Pulmonary artery endothelial cell (primary cell): ENCODE measurements at places on chromosomes 2 and 18.

- no peak for DNase-seq
Observed at GRCh38 chr2:111954602-111955332, 56.4 kb downstream of the MERTK start.

DNA sequence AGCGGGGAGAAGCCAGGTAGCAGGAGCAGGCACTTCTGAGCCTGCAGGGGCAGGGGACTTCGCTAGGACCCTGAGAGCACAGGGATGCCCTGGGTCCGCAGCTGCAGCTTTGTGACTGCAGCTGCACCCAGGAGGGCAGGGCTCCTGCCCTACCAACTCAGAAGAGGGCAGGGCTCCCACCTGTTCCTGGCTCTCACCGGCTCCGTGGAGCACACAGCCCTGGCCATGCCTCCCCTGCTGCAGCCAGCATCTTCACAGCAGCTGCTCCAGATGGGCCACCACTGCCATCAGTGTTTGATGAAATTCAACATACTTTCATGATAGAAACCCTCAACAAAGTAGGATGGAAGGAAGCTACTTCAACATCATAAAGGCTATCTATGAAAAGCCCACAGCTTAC, 92.7 kb downstream of the FAM210A start:
- DNase-seq, result no peak

- DNase-seq, result no peak
Observed at GRCh38 chr2:18198677-18199076, 320.2 kb downstream of the KCNS3 start.

- no peak for DNase-seq
Observed at GRCh38 chr2:40002339-40002738, 223.3 kb upstream of the THUMPD2 start.

DNA sequence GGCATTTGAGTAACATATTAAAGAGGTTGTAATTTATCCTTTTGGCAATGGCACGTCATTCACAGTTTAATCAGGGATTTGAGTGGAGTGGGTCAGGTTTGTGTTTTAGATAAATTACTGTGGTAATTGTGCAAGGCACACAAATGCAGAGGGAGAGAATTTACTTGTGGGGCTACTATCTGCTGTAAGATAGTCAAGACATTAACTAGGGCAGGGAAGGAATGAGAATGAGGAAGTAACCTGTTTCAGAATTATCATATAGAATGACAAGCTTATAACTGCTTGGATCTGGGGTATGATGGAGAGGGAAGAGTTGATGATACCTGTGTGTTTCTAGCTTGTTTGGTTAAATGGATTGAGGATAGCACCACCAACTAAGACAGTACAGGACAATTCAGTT, 58.9 kb upstream of the ZSWIM2 start:
- no peak for DNase-seq

DNA sequence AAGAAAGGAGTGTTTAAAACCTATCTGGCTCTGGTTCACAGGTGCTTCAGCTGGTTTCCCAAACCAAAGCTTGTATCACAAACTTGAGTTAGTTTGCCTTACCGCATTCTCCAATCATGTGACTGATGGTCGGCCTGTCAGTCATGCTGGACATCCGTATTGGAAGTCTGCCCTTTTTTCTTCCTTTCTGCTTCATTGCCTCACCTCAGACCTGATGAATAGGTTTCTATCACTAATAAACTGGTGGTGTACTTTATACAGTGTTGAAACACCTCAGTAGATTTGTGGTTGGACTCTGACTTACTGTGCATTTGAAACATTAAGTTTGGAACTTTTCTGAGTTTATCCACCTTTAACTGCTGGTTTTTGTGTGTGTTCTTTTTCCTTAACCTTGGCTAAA, 84.1 kb downstream of the R3HDM1 start:
- DNase-seq, result no peak

- DNase-seq, result no peak
Observed at GRCh38 chr2:230861552-230862255, 3.0 kb upstream of the ITM2C start.

DNA sequence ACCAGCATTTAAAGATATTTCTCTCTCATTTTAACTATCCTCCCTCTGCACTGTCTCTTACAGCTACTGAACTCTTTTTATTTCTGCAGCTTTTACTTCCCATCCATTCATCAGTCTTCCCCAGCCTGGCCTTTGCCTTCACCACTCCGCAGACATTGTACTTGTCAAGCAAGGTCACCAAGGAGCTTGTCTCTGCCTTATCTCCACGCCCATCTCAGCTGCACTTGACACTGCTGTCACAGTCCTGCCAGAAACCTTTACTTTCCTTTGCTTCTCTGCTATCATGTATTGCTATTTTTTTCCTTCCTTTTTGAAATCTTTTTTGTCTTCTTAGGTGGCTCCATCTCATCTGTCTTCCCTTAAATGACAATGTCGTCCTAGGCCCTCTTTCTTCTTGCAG, 147.0 kb downstream of the VWC2L start:
- no peak for DNase-seq

- no peak for DNase-seq
Observed at GRCh38 chr2:231683292-231684235, 24.8 kb upstream of the PTMA start.

GRCh38 chr2:105787376-105788318, 42.9 kb downstream of the NCK2 start:
- no peak for DNase-seq

GRCh38 chr18:47531717-47532116, 280.3 kb upstream of the SKOR2 start:
- DNase-seq, result no peak

GRCh38 chr2:156649596-156649995, 213.4 kb downstream of the GPD2 start:
- no peak for DNase-seq

GRCh38 chr2:898319-898718, 52.3 kb upstream of the SNTG2 start:
- no peak for DNase-seq

DNA sequence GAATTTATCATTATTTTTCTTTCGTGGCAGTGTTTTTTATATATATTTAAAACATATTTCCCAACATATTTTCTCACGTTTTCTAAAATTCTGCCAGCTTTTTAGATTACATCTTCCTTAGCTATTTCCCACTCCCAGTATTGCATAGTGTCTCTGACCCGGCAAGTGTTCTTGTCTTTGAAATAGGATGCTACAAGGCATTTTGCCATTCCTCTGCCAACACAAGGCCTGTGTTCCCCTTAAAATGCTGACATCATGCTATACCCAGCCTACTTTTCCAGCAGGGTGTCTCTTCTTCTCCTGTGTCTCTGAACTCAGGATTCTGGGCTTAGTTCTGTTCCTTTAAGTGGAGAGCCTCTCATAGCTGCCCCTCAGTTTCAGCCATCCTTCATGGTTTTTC, 115.2 kb downstream of the DIS3L2 start:
- no peak for DNase-seq

- no peak for DNase-seq
Observed at GRCh38 chr2:17969661-17970060, 91.2 kb downstream of the KCNS3 start.

- DNase-seq, result no peak
Observed at GRCh38 chr2:26735883-26736588, 28.0 kb upstream of the SLC35F6 start.

GRCh38 chr2:64214281-64215115, 70.3 kb upstream of the PELI1 start:
- no peak for DNase-seq

GRCh38 chr2:27001950-27002349, 30.8 kb upstream of the TMEM214 start:
- DNase-seq, result no peak

DNA sequence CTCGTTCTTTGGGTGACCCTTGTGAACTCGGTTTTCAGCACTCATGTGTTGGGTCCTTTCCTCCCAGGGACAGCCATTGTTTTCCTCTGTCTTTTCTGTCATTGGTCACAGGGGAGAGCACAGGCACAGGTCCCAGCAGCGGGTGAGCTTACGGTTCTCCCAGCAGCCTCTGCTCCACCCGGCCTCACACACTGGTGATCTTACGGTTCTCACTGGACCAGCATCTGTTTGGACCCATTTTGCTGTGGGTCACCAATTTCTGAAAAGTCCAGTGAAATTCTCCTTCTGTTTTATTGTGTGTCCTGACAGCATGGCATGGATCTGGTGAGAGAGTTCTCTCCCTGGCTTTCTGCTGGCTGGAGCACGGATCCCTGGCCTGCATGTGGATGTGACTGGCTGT, 49.8 kb upstream of the ANKRD62 start:
- no peak for DNase-seq

DNA sequence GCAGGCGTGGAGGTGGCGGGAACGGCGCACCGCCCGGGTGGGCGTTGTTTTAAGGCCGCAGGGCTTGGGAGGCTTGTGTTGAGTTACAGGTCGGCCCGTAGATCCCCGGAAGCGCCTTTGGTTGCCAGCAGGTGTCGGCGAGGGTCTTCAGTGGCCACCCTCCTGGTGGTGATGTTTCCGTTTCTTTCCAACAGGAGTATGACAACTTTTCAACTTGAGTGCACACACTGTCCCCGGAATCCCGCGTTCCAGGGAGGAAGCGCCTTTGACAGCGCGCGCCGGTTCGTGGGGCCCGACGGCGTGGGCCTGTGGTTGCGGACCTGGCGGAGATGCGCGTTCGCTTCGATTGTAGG, 1.0 kb upstream of the HDAC4 start:
- DNase-seq, result no peak

DNA sequence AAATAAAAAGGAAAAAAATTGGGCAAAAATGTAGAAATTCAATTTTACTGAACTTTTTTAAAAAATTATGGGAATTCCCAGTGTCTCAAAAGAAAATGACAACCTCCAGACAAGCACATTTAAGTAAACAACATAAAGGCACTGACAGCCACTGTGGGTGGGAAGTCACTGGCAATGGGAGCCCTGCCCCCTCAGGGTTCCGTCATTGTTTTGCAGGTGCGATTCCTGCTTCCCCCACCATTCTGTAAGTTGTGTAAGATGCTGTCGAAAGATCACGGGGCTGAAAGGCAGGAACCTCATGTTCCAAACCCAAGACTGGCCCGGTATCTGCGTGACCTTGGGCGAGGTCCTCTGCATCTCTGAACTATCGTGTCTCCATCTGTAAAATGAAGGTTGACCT, 15.8 kb upstream of the ASPRV1 start:
- no peak for DNase-seq

DNA sequence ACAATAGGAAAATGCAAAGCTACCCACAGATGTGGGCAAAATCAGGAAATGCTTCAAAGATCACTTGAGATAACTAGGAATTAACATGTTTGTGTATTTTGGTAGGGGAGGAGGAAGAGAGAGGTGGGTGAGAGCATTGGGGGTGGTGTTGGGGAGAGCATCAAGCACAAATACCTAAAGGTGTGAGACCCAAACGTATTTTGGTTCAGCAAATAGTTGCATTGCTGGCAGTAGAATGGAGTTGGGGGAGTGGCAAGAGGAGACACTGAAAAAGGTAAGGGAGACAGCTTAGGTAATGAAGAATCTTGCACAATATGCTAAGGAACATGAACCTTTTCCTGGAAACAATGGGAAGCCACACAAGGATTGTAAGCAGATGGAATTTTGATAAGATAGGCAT, 1.5 kb upstream of the PELI1 start:
- DNase-seq, result no peak

GRCh38 chr2:72084584-72084976, 63.1 kb downstream of the CYP26B1 start:
- no peak for DNase-seq

DNA sequence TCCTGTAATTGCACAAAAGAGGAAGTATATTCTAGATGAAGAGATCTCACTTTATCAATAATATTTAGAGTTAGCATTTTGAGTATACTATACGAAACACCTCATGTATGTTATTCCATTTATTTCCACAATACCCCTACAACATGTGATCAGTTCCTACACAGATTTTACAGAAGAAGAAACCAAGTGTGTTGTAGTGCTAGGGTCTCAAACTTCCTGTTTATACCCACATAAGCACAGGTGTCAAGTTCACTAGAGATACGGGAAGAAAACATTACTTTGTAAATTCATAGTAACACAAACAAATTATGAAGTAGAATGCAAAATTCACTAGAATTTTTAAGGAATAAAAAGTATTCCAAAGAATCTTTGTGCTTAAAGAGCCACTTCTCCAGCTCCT, 46.4 kb downstream of the KCTD18 start:
- no peak for DNase-seq

- DNase-seq, result no peak
Observed at GRCh38 chr2:86512892-86513291, 50.4 kb downstream of the CHMP3 start.

- no peak for DNase-seq
Observed at GRCh38 chr2:104863146-104863467, 9.2 kb downstream of the POU3F3 start.

- DNase-seq, result no peak
Observed at GRCh38 chr18:26233208-26233607, 7.0 kb downstream of the TAF4B start.

- no peak for DNase-seq
Observed at GRCh38 chr18:54075689-54076088, 148.8 kb downstream of the MBD2 start.

GRCh38 chr2:98869272-98869641, 66.8 kb downstream of the CRACDL start:
- DNase-seq, result no peak

GRCh38 chr18:71079606-71080005, 790.8 kb downstream of the SOCS6 start:
- no peak for DNase-seq

GRCh38 chr18:8165095-8165494, 444.1 kb upstream of the RAB12 start:
- no peak for DNase-seq
